ENCODE measurements at places on chromosomes 2 and 18.

- no peak for DNase-seq
Observed at GRCh38 chr2:199111458-199111857, 346.3 kb downstream of the SATB2 start.

- DNase-seq = no peak
Observed at GRCh38 chr2:231198291-231199173, at the start of gene ARMC9. Gene ARMC9 (plus strand): TSS chr2:231198631. CDS start chr2:231206239, 7,608 bp downstream.

GRCh38 chr18:46469186-46469915, 187.7 kb downstream of the LOXHD1 start:
- DNase-seq = no peak

- DNase-seq = no peak
Observed at GRCh38 chr2:217755027-217755745, 247.6 kb downstream of the TNS1 start.

DNA sequence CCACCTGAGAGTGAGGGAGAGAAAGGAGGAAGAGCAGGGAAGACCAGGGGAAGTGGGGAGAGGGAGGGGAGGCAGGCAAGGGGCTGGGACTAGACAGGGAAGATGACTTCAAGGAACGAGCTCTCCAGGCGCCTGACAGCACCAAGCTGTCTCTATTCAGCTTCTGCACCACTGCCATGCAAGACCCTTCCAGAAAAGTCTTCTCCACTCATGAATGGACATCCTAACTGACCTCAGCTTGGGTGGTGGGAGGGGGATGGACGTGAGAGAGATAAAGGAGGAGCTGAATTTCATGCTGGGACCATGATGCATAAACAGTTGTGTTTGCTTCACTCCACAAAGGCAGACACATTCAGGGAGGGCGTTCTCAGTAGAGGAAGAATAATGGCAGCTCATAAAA, 206.4 kb upstream of the ARL4C start:
- DNase-seq = no peak

DNA sequence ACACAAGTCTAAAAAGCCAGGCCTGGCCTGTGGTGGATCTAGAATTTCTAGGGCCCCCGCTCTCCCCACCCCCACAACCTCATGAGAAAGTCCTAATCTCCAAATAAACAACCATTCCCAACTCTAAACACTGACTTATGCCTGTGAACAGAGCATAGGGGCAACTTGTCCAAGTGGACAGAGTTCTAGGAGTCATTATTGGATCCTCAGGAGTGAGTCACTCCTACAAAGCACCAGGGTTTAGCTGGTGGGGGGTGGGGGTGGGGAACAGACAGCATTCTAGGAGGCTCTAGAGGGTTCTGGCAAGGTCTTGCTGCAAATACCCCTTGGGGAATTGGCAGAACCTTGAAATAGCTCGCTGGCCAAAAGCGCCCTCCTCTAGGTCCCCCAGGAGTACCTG, 83.3 kb downstream of the ZCCHC2 start:
- DNase-seq = no peak

Data from epithelial cell of proximal tubule (primary cell).